ENCODE measurements at places on chromosomes 12 and 14.

GRCh38 chr12:29561664-29562071, 64.2 kb upstream of the OVCH1 start:
- DNase-seq, result no peak

DNA sequence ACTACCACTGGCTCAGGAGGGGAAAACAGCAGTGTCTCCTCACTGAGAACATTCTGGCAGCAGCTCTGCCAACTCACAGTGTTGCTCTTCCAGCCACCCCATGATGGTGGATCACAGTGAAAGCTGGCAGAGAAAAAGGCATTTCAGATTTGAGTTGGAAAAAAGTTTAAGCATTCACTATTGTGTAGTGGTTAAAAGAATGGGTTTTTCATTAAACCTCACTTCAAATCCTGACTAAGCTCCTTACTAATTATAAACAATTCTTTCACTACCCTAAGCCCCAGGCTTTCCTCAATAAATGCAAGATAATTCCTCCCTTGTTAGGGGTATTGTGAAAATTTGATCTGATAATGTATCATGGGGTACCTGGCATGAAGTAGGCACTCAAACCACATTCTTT, 518.1 kb downstream of the SNAPC1 start:
- DNase-seq, result no peak

- peak; percentile 21 for DNase-seq
Measured at GRCh38 chr12:13342971-13343370, 146.4 kb downstream of the EMP1 start.

GRCh38 chr14:74611650-74612349, at the start of gene LTBP2:
LTBP2 (minus strand) TSS chr14:74612237; CDS start chr14:74611944, 293 bp downstream.
- peak; percentile 66 for DNase-seq

DNA sequence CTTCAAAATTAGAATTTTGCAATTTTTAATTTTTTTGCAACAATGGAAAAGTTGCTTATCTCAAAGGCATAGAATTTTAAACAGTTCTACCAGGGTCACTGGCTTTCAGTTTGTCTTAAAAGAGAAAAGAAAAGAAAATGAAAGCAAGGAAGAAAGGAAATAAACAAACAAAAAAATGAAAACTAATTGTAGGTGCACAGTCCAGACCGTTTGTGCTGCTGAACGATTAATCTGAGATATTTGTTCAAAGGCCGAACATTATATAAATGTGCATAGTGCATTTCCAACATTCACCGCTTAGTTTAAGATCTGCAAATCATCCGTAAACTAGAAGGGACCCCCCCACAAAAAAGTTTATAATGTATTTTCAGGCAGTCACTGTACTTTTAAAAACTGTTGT, 5.5 kb upstream of the OTX2 start:
- DNase-seq, result no peak

- DNase-seq, result no peak
Measured at GRCh38 chr12:124436366-124436765, 131.0 kb downstream of the NCOR2 start.

DNA sequence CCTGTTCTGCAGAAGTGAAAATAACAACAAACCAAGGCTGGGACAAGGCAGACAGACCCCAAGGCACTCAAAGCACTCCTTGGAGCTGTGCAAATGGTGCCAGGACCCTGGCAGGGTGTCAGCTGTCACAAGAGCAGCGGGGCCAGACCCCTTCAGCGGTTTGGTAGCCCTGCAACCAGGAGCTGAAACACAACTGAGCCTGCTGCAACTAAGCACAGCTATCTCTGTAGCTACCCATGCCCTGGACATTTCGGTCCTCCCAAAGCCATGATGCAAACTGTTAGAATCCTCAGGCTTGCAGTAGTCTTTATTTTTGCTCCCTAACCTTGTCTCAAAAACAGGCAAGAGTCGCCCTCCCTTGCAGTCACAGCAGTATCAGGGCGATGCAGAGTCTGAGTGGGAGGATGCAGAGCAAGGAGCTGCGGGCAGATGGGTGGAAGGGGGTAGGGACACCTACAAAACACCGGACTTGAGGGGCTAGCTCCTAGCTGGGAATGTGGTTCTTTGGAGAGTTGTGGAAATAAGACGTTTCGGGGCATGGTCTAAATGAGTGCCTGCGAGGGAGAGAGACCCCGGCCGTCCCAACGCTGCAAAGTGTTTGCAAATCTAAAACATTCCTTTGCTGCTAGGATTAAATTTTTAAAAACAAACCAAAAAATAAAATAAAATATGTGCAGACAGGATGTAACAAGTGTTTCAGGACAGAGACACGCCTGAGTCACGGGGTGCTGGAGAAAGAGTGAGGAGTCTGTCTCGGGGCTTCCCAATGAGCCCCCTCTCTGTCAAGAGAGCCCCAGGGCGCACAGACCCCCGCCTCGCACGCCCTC, 1.0 kb downstream of the NUAK1 start:
- peak; percentile 62 for DNase-seq

DNA sequence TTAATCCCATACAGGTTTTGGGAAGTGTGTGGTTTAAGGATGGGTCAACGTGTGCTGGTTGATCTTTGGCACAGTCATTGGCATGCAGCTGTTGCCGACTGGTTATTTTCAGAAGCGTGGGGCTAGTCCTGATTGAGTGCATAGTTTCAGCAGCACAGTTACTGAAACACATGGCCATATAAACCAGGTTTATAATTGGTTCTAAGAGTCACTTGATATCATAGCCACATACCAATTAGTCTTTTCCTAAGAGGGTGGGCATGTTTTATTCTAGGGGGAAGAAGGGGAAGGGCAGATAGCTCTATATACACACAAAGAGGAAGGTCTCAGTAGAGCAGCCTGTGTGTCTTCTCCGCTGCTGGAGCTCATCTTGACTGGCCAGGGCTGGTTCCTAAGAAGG, 11.0 kb upstream of the RPS6KL1 start:
- DNase-seq, result no peak

- DNase-seq, result no peak
Measured at GRCh38 chr12:129771238-129771637, 132.6 kb downstream of the TMEM132D start.

DNA sequence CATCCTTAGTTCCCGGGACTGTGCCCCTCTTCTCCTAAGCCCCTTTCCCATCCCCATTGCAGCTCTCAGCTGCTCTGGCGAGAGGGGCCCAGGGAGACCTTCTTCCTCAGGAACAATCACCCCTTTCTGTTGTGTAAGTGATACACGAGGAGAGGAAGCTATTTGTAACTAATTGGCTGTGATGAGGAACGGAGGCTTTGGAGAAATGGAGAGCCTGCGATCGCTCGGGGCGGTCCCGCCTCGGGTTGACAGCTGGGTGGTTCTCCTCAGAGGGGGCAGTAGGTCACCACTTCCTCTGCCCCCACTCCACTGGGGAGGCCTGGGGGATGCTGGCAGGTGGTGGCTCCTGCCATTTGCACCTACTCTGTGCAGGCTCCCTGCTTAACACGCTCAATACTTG, 6.6 kb upstream of the PGF start:
- DNase-seq, result no peak

- no peak for DNase-seq
Measured at GRCh38 chr14:86708846-86709339, 1178.9 kb downstream of the FLRT2 start.

DNA sequence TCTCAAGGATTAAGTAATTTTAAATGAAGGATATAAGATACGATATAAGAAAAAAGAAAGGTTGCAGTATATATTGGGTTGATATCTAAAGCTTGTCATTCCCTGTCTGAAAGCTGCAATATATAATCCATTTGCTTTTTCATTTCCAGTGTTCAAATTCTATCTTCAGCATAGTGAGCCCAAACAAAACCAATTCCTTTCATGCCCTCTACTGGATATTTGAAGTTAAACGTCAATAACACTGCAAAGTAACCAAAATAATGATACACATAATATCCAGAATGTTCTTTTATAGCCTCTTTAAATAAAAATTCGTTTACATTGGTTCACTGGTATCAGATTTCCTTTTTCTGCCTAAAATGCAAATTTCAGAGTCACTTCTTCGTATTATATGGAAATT, 64.5 kb upstream of the DAAM1 start:
- DNase-seq, result no peak

- no peak for DNase-seq
Measured at GRCh38 chr14:89965839-89966238, 10.1 kb downstream of the TDP1 start.

DNA sequence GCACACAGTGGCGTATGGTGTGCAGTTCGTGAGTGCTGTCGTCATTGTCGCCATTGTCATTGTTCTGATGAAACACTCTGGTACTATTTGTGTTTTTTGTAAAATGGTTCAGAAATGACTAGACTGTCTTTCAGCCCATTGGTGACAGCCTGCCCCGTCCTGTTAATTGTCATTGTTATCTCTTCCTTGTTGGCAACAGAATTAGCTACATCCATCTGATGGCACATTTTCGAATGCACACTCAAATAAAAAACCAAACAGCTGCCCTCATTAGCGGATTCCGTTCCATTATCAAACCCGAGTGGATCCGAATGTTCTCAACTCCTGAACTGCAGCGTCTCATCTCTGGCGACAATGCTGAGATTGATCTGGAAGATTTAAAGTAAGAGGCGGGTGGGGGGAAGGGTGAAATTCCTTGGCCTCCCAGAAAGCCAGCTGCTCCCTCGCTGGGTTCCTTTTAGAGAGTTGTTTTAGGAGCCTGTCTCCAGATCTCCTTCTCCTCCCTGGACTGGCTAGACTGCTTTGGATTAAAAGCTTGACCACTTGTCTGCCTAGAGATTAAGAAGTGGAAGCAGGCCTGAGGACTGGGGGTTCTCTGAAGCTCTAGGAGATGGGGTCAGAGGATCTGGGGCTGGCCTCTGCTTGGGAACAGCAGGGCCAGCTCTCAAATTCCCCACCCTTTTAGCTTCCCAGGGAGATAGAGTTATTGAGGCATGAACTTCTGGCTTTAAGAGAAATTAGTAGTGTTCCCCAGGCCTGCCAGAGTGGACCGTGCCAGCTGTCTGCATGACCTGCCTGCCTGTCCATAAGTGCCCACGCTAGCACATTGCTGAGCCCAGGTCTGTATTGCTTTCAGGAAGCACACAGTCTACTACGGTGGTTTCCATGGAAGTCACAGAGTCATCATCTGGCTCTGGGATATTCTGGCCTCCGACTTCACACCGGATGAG, 43.3 kb downstream of the MMAB start:
- DNase-seq, result no peak

GRCh38 chr12:49647827-49648711, 24.7 kb downstream of the PRPF40B start:
- DNase-seq, result no peak

DNA sequence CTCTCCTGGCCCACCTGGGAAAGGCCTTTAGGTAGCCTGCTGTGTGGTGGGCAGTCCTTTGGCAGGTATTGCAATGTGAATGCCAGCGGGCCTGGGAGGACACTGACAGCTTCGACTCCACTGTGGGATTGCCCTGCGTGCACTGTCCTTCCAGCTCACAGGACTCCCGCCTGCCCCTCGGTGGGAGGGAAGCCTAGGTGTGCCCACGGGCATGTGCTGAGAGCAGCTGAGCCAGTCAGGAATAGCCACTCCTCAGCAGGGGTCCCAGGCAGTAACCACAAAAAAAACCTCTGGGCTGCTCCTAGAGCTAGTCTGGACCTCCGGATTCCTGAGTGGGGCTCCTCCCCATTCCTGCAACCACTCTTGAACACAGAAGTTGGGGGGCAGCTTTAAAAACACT, 278.2 kb downstream of the FOXN3 start:
- no peak for DNase-seq

GRCh38 chr14:38158468-38158867, 49.2 kb upstream of the SSTR1 start:
- DNase-seq, result no peak

DNA sequence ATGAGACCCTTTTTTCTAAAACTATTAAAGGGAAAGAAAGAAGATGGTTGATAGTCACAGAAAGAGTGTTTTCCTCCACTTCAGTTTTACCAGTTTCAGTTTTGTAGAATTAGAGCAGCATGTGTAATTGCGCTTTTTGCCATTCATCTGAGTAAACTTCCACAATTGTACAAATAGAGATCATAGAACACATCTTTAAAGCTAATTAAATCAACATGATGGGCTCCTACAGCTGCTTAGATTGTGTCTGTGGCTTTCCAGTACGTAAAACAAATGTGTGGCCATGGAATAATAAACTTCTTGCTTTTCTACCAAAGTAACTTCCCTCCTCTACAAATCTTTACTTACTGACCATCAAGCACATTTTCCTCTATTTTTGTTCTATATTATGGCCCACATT, 84.2 kb upstream of the LRIG3 start:
- DNase-seq, result no peak

DNA sequence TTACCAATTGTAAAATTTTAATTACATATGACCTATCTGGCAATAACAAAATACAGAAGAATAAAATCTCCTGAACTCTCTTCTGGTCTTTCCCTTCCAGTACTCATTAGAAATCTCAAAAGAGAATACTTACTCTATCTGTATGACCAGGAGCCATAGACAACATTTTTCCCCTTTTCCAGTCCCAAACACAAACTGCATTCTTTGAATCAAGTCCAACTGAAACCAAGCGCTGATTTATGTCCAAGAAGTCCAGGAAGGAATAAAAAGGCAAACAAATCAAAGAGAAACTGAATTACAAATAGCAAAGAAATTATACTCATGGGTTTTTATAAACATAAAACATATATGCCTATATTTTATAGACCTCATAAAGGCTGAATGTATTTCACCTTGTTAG, 46.7 kb downstream of the EML5 start:
- DNase-seq, result no peak

- DNase-seq, result no peak
Measured at GRCh38 chr12:106831699-106832098, 57.2 kb downstream of the RIC8B start.

DNA sequence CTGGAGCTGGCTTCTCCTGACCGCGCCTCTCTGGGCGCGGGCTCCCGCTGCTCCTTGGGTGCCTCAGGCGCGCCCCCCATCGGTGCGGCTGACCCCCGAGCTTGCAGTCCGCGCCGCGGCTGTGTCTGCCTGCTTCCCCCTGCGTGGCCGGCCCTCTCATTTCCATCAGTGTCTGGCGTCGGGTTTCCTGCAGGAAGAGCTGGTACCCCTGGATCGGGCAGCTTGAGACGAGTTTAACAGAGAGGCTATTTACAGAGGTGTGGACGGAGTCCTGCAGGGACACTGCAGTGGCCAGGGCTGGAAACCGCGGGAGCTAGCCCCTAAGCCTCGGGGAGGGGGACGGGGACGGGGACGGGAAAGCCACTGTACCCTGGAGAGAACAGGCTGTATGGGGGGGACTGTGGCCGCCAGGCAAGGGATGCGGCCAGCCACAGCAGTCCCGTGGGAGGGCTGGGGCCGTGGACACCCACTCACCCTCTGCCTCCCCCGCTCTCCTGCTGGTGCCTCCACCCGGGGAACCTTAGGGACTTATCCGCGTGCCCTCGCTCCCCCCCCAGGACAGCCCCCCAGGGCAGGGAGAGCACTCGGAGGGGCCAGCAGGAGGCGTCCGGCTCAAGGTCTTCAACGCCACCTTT, 3.7 kb upstream of the CACNA2D4 start:
- DNase-seq, result peak; percentile 47

DNA sequence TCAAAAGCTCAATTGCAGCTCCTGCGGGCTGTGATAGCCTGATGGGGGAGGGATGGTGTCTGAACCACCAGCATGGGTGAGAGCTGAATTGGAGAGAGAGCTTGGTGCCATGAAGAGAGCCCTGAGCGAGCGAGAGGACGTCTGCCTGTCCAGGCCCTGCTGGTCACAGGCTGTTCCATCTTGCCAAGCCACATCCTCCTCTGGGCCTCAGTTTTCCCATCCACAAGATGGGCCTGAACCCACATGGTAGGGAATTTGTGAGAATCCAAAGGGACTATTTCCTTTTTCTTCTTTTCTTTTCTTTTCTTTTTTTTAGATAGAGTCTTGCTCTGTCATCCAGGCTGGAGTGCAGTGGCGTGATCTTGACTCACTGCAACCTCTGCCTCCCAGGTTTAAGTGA, 276.4 kb downstream of the VRK1 start:
- no peak for DNase-seq
